ENCODE measurements at places on chromosomes 5 and 9.

- DNase-seq = peak; percentile 51
These were observed 138.7 kb downstream of the SYK start for GRCh38 chr9:90940280-90940679.

- DNase-seq = no peak
These were observed 227.2 kb downstream of the MRPS30 start for GRCh38 chr5:45035991-45036390.

GRCh38 chr9:135248111-135248510 is 160.6 kb downstream of the OLFM1 start:
- DNase-seq = no peak

GRCh38 chr9:131942146-131942720 is 137.4 kb downstream of the MED27 start:
- DNase-seq = no peak

GRCh38 chr5:177376107-177376506 is 8.1 kb upstream of the SLC34A1 start:
- DNase-seq = no peak

DNA sequence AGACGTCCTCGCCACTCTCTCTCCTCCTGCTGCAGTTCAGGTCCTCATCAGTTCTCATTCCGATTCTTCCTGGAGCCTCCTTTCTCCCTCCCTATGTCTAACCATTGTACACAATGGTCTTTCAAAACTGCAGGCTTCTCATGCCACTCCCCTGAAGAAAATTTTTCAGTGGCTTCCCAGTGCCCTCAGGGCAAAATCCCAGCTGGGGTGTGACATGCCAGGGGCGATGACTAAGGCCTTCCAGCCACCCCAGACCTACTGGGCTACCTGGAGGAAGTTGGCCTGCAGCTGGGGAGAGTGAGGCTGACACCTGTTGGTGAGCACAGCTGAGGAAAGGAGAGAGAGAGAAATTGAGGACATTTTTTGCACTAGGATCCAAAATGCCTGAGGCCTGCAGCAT is 65.2 kb downstream of the SREK1 start:
- DNase-seq = no peak

- no peak for DNase-seq
These were observed 32.7 kb downstream of the PKD2L2 start for GRCh38 chr5:137921931-137922330.

- peak; percentile 91 for DNase-seq
These were observed 10.2 kb downstream of the FBXO10 start for GRCh38 chr9:37565661-37566618.

GRCh38 chr9:90979138-90979551 is 177.5 kb downstream of the SYK start:
- no peak for DNase-seq

DNA sequence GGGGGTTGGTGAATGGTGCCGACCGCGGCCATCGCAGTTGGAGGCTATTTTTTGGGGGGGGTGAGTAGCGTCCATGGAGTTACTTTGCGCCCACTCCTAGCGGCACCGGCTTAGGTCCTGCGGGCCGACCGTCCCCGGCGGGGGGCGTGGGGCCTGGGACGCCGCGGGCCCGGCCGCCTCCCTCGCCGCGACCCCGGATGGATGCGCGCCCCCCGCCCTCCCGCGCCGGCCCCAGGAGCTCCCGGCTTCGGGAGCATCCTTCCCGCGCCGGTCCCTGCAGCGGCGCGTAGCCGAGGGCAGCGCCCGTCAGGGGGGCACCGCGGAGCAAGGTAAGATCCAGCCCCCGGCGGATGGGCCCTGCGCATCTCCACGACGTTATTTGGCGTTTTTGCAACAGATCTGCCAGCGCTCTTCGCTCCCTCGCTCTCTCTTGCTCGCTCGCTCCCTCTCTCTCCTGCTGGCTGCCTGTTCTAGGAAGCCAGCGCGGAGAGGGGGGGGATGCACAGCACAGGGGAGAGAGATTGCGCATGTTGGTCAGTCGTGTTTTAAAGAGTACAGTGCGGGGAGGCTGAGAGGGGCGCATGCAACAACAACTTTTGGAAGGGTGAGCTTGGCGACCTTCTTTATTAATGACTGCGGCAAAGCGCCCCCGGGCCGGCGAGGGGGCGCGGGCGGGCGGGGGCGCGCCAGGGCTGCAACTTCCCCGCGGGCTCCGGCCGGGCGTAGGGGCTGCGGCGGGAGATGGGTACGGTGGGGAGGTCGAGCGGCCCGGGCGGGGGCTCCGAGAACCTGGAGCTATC is 413 bp downstream of the JADE2 start:
- peak; percentile 75 for DNase-seq

DNA sequence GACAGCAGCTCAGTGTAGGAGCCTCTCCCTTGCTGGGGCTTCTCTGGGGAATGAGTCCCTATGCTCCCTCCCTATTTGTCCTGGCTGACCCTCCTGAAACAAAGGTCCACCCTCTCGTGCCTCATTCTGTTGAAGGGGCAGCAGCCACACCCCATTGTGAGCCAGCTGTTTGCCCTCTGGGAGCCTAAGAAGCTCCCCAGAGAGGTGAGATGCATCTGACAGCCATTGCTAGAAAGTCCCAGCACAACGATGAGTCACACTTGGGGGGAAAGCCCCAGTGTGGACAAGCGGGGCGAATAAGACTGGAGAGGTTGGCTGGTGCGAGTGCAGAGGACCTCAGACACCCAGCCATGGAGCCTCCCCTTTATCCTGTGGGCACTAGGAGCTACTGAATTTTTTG is 101.4 kb downstream of the PPARGC1B start:
- peak; percentile 82 for DNase-seq

GRCh38 chr9:115794921-115795475 is 358.6 kb upstream of the PAPPA start:
- no peak for DNase-seq

- DNase-seq = no peak
These were observed 137.9 kb upstream of the SLC24A2 start for GRCh38 chr9:19926774-19927173.

DNA sequence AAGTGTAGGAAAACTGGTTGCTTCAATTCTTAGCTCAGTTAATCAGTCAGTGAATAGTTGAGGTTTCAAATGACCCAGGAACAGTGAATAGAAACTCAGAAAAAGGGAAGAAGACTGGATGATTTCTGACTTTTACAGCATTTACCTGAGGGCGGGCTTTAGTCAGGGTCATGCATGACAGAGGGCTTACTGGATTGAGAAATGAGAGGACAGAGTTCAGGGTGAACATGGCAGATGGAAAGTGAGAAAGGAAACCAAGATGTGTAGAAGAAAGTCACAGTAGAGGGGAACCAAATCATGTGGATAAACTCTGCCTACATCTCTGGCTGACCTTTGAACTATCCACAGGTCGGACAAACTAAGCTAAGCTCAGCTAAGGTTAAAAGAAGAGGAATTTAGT is 596.0 kb downstream of the SEMA5A start:
- peak; percentile 78 for DNase-seq

- no peak for DNase-seq
These were observed 10.3 kb upstream of the QRFP start for GRCh38 chr9:130906735-130907416.

DNA sequence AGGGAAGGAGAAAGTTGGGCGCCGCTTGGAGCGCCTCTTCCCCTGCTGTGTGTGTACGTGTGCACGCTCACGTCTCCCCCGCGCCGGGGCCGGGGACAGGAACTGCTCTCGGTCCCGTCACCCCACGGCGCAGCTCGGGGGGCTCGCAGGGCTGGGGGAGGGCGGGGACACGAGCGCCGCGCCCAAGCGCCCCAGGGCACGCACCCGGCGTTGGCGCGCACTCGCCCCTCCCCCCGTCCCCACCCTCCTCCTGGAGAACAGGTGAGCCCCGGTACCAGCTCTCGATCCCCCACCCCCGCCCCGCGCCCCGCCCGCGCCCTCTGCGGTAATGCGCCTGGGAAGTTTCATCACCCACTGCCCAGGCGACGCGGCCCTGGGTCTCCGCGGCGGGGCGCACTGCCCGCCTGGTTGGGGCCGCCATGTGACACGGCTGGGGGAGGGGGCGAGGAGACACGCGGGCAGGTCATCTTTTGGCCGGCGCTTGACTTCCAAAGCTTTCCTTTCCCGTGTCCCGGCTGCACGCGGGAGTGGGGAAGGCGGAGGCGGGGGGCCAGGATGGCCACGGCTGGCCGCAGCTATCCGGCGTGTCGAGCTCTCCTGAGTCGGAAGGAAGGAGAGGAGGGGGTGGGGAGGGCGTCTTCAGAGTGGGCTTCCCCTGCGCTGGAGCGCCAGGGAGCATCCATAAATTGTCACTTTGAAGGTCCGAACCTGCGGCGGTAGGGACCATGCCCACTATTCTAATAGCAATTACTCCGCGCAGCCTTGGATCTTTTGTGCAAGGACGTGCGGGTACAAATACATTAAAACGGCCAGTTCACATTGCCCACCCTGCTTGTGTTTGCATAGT is 1.5 kb upstream of the STC2 start:
- peak; percentile 77 for DNase-seq

DNA sequence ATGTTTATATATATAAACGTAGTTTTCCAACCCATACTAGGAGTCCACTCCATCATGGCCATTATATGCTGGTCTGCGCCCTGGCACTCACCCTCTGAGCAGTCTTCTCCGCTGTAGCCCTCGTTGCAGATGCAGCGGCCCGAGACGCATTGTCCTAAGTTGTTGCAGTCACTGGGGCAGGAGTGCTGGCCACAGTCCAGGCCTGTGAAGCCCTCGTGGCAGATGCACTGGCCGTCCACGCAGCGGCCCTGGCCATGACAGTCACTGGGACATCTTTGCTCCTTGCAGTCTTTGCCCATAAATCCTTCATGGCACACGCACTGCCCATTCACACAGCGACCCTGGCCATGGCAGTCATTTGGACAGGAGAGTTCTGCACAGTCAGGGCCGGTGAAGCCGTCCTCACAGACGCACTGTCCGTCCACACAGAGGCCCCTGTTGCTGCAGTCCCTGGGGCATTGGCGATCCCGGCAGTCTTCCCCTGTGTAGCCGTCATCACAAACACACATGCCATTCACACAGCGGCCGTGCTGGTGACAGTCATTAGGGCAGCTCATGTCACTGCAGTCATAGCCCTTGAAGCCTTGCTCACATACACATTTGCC is 32.1 kb downstream of the TNC start:
- DNase-seq = no peak

DNA sequence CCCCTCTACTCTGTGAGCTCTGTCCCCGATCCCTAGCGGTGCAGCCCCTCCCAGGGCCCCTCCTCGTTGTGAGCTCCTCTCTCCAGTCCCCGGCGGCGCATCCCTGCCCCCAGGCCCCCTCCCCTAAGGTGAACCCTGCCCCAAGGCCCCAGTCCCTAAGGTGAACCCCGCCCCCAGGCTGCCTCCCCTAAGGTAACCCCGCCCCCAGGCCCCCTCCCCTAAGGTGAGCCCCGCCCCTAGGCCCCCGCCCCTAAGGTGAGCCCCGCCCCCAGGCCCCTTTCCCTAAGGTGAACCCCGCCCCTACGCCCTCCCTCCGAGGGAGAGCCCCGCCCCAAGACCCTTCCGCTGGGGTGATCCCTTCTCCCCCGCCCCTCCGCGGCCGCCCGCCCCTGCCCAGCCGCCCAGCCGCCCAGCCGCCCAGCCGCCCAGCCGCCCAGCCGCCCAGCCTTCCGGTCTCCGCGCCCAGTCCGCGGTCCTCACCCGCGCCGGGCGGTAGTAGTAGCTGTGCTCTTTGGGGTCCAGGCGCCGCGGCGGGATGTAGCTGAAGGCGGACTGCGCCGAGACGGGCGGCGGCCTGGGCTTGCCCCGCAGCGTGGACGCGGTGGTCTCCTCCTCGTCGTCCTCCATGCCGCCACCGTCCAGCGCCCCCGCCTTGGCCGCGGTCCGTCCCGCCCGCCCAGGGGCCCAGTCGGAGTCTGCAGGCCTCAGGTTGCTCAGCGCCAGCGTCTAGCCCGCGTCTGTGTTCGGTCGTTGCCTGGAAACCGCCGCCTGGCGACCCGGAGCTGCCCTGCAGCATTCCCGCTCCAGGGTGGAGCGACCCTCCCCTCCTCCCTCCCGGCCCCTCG is at the start of gene CFAP90:
Gene CFAP90, minus strand, starts transcription at position 739 of the 845 bp plus-strand sequence. Its CDS starts 112 bp downstream, at position 627.
- DNase-seq = no peak

DNA sequence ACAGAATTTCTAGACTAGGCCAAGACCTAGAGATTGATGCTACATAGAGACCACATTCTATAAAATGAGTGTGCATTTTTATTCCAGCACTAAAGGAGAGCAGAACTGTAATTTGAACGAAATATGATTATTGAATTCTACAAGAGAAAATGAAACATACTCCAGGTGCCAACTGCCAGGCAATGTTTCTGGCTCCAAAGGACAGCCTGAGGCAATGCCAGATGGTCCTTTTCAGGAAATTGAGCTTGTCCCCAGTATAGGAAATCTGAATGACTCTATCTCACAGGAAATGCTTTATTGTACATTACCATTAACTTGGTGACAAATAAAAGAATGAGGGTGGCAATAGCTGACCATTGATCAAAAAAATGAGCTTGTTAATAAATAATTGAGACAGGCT is 28.8 kb upstream of the RASGRF2 start:
- no peak for DNase-seq

- DNase-seq = no peak
These were observed 12.5 kb downstream of the ABL1 start for GRCh38 chr9:130847306-130848217.

DNA sequence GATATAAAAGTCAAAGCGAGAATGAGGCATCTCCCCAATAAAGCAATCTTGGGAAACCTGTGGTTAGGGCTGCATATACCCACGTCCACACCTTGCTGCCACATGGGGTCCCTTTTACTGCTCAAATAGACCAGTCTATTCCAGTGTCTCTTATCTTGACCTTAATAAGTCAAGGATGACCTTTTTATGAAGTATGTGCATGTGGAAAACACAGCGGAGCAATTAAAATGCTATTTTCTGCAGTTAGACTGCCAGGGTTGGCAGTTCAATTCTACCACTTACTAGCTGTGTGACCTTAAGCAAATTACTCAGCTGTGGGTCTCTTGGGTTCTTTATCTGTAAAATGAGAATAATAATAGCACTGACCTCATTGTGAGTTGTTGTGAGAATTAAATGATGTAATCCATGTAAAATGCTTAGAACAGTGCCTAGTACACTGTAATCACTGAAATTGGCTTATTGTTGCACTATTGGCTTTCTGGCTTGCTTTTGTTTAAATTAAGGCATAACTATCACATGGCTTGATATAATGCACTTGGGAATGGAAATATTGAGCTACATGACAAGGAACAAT is 67.8 kb upstream of the HSPB3 start:
- DNase-seq = no peak

- peak; percentile 70 for DNase-seq
These were observed 7.7 kb downstream of the IL17B start for GRCh38 chr5:149371296-149371962.

DNA sequence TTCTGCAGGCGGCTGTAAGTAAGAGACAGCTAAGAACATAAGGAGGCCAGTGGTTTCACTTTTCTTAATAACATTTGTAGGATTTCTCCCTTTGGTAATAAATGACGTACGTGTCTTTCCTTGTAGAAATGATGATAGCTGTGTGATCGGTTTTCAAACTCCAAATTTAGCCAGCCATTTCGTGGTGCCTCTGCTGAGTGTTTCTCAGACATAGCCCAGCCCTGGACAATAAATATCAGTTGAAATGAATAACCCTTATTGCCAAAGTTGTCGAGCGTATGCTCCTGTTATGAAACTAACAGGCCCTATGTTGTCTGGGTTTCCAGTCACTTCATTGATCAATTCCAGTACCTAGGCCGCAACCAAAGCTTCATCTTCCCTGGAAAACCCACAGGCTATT is 75.0 kb upstream of the MSX2 start:
- DNase-seq = no peak
